ENCODE measurements at places on chromosomes 3 and 15. TPM values are rescaled to one million over a fixed set of nuclear protein-coding genes. Genes with fewer than 3 reads are reported as not detected.

ASB7 gene
- 35.7 TPM for total RNA-seq

EXD1 gene
- not detected for total RNA-seq

VPS18 gene
- total RNA-seq: 12.1 TPM

GOLGA6L10 gene
- total RNA-seq: 2.6 TPM

SAMD7 gene
- total RNA-seq: not detected

STAC gene
- not detected for total RNA-seq

NOP10 gene
- 126 TPM for total RNA-seq

SHC4 gene
- 2.1 TPM for total RNA-seq

SCAMP5 gene
- 1.2 TPM for total RNA-seq

GOLGA8R gene
- 2.6 TPM for total RNA-seq

WNT7A gene
- total RNA-seq: 0.58 TPM

IGSF11 gene
- not detected for total RNA-seq

SEMA6D gene
- total RNA-seq: not detected

NTRK3 gene
- 8.9 TPM for total RNA-seq

GOLGA6L7 gene
- not detected for total RNA-seq

SOX14 gene
- total RNA-seq: not detected

CCR1 gene
- total RNA-seq: 0.17 TPM
